ENCODE measurements at places on chromosomes 3 and 15. TPM values are rescaled to one million over a fixed set of nuclear protein-coding genes. Genes with fewer than 3 reads are reported as not detected.

PATL2 gene
- not detected for total RNA-seq

DNA sequence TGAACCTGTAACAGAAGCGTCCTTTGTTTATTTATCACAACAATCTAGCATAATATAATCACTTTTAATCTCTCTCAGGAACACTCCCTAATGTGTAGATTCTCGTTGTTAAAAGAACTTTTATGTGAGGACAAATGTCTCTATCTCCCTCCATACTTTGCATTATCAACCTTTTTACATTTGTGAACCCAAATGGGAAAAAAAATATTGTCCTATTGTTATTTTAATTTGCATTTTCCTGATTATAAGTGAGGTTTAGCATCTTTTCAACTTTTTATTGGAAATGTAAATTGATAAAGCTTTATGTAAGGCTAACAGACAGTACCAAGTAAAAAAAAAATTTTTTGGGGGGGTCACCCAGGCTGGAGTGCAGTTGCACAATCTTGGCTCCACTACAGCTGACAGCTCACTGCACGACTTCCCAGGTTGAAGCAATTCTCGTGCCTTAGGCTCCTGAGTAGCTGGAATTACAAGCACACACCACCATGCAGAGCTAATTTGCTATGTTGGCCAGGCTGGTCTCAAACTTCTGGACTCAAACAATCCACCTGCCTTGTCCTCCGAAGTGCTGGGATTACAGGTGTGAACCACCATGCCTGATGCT, 33.0 kb upstream of the DENND4A start:
- DNase-seq = peak; percentile 80

DNA sequence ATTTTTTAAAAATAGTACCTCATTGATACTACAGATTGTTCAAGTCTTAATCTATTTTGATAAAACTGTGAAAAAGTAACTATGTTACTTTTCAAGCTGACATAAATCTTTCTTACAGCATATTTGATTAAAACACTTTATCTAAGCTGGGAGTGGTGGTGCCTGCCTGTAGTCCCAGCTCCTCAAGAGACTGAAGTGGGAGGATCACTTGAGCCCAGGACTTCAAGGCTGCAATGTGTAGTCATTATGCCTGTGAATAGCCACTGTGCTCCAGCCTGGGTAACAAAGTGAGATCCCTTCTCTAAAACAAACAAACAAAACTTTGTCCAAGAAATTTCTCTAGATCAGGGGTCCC, 59.6 kb upstream of the NEDD4 start:
- DNase-seq = no peak

GRCh38 chr3:62373215-62373614, at the start of gene FEZF2:
Gene FEZF2, minus strand, starts transcription at chr3:62373550. Its CDS starts 682 bp downstream, at chr3:62372868.
- no peak for DNase-seq

DNA sequence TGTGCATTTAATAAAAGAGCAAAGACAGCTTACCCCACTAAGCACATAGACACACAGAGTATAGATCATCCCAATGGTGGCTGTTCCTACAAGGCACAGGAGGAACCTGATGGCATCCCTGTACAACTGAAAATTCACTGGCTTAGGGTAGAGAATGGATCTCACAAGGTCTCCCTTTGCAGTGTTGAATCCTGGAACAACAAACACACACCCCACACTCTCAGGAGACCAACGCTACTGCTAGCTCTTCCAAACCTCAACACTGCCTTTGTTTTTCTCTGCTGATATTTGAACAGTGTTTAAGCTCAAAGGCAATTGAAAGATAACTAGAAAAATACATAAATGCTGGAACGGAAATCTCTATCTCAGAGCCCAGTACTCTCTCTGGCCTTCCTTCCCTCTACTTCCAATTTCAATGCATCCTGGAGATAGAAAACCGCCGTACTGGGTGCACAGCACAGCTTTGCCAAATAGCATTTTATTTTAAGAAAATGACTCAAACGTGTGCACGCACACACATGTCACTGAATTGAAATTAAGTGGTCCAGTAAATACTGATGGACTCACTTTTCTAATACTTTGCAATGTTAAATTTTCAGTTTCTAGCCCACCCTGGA, 87.5 kb upstream of the ATP13A5 start:
- no peak for DNase-seq

RHCG gene
- total RNA-seq = not detected
